GM23248 (cell line): ENCODE measurements at places on chromosomes 6 and 20.

DNA sequence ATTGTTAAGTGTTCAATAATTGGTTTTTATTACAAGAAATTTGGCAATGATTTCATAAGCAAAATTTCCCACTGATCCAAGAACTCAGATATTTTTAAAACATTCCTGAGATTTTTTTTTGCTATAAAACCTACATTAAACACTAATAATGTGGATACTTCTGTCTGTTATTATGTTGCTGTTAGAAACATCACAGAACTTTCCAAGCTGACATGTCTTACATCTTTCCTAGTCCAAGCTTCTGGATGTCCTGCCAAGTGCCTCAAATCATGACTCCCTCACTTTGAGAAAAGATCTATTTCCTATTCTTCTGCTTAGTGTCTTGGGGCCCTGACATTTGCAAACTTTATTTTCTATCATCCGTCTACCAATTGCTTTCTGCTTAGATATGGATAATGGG is 110.8 kb downstream of the RFPL4B start:
- peak; percentile 15 for DNase-seq

GRCh38 chr6:27451660-27452390 is 21.1 kb downstream of the ZNF184 start:
- DNase-seq: no peak

GRCh38 chr6:72288592-72288991 is 333.3 kb upstream of the KCNQ5 start:
- DNase-seq: no peak

- DNase-seq: peak; percentile 53
Measured at GRCh38 chr20:56760610-56761009, 131.5 kb downstream of the TFAP2C start.

GRCh38 chr6:137764464-137764863 is 102.6 kb upstream of the TNFAIP3 start:
- peak; percentile 77 for DNase-seq

- no peak for DNase-seq
Measured at GRCh38 chr20:17638835-17639407, 43.1 kb downstream of the RRBP1 start.

GRCh38 chr6:127587875-127588274 is 10.9 kb downstream of the C6orf58 start:
- no peak for DNase-seq

DNA sequence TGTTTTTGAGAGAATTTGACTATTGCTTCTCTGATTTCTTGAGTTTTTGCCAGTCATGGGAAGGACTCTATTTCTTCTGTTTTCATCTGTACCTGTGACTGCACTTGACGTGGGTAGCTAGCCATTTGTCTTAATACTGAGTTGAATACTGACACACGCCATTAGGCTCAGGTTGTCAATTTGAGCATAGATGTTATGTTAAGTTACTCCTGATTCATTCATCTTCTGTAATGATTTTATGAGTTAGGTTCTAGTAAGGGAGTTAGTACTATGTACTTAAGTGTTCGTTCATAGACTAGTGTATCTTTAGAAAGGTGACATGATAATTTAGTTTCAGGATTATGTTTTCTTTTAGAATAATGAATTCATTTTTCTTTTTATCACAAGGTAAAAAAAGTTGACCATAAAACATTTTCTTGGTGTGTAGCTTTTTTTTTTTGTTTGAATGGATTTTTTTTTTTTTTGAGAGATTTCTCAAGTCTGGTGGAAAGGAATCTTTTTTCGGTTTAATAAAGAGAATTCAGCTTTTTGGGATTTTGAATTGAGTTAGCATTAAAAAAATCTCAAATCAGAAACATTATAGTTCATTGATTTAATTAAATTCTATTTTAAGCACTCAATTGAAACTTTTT is 1.7 kb downstream of the AFDN start:
- DNase-seq: no peak

DNA sequence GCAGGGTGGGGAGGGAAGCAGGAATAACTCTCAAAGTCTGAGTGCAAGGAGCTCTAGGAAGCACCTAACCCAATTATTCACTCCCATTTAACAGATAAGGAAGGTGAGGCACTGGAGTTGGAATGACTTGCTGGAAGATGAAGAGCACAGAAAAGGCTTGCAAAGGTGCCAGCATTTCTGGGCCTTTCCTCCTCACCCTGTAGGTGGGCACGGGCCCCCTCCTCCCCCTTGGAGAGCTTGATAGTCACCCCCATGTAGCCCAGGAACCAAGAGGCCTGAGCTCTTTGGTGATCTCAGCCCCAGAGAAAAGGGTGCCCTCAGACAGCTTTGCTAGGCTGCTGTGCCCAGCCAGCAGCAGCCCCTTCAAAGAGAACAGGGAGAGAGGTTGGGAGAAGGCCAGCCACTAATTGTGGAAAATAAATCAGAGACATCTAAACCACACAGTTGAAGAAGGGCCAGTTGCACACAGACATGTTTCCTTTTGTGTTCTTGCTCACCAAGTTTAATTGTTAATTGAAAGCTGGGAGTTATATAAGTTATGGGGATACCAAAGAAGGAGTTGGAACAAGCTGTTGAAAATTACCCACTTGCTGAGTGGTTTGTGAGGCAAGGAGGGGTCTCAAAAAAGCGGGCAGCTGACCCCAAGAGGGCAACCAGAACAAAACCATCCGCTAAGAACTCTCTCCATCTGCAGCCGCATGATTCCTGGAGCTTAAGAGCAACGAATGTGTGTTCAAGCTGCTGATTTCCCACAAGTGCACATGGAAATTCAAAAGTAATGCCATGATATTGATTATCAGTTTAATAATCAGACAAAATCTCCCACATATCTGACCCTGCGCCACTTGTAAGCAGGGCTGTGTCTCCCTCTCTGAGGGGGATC is 77.0 kb downstream of the MRPL14 start:
- peak; percentile 55 for DNase-seq

- DNase-seq: no peak
Measured at GRCh38 chr6:110239526-110240274, 59.5 kb downstream of the CDC40 start.

DNA sequence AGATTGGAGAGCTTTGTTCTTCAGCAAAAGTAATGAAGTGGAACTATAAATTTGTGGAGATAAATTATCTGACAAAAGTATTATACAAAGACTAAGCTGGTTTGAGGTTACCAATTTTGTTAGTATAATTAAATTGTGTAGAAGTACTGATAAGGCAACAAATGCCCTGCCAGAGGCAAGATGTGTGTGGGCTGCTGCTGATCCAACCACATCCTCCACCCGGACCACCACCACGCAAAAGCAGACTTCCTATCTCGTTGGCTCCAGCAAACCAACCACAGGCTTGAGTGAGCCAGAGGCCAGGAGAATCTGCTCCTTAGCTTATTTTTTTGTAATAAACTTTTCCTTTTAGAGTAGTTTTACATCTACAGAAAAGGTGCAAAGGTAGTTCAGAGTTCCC is 1.1 kb upstream of the MYLK4 start:
- DNase-seq: no peak

DNA sequence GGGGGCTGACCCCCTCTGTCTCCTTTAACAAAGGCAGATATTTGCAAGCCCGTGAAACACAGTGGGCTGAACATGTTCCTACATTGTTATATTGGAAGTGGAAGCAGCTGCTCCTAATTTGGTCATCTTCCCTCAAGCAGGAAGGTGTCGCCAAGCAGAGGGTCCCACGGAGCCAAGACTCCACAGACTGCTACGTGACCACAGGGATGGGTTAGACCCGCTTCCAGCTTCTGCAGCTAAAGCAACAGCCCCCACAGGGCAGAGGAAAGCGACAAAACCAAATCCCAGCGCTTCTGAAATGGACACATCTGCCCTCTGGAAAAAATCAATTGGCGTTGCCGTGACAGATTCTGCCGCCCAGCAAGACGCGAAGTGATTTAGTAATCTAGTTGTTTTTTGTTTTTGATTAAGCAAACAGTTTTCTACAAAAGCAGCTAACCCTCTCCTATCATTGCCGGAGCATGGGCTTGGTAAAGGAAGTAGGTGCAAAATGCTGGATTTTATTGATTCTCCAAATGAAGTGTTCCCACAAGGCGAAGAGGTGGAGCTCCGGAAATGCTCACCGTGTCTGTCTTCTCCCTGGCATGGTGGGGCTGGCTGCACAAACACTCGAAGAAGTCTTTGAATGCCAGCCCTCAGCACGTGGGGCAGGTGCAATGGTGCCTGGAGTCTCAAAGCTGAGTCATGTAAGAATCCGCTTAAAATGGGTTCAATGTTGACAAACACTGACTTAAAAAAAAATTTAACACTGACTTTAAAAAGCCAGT is 79.4 kb upstream of the FRMD1 start:
- peak; percentile 68 for DNase-seq

DNA sequence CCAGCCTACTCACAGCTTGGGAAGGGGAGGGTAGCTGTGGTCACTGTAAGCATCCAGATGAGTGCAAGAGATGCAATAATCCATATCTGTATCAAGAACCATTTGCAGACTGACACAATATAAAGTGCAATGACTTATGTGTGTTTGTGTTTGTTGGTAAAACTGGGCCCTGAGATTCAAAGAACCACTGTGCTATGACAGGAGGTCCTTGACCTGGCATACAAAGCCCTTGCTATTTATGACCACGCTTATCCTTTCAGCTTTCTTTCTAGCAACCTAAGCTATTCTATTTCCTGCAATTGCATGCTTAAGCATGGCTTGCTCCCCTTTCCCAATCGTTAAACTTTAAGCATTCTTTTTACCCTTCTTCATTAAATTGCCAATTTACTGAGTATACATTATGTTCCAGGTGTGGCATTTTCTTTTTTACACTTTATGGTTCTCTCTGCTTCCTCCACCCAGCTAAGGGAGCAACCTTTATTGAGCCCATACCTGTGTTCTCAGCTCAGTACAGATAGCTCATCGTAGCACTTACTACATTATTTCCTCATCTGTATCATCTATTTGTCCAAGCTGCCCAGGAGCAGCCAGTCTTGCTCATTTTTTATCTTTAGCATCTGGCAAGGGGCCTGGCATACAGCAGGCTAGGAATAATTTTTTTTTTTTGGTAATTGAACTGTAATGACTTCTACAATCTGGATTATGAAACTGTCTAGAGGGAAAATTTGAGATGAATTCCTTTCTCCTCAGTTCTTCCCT is 3.5 kb downstream of the MCUR1 start:
- DNase-seq: peak; percentile 51
